ENCODE measurements at places on chromosomes 13 and 19.

GRCh38 chr13:23440821-23441618 is 7.5 kb upstream of the SACS start:
- DNase-seq, result no peak

DNA sequence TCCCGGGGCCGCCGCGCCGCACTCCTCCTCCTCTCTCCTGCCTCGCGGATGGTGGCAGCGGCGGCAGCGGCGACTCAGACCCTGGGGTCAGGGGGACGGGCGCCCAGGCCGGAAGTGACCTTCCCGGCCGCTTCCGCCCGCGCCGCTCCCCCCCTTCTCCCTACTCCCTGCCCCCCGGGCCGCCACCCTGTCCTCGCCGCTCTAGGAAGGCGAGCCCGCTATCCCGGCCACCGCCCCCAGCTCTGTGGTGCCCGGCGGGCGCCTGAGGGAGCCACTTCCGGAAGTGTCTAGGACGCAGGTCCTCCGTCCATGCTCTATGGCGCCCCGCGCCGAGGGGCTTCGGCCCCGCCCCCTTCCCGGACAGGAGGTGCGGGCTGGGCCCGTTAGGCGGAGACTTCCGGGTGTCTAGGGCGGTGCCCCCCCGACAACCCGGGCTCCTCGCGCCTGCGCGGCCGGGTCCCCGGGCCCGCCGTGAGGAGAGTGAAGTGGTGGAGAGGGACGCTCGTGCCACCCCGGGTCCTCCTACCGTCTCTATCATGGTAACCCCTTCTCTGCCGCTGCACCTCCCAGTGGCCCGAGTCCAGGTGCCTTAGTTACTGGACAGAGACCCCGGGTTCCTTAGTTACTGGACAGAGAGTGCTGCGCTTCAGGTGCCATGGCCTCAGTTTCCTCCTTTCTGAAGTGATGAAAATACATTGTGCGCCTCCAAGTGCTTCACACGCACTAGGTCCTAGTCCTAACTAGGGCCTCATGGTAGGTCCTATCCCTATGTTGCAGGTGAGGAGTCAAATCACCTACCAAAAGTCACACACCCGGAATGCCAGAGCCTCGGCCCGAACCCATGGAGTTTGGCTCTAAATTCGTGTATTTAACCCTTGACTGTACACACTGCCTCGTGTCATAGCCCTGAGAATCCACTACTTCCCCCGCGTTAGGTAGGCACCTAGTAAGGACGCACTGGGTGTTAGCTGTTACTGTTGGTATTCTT is at the start of gene ZNF787:
Gene ZNF787, minus strand, starts transcription at position 116 of the 988 bp plus-strand sequence. CDS start 18,078 bp downstream, outside the sequence.
- DNase-seq, result peak; percentile 95

DNA sequence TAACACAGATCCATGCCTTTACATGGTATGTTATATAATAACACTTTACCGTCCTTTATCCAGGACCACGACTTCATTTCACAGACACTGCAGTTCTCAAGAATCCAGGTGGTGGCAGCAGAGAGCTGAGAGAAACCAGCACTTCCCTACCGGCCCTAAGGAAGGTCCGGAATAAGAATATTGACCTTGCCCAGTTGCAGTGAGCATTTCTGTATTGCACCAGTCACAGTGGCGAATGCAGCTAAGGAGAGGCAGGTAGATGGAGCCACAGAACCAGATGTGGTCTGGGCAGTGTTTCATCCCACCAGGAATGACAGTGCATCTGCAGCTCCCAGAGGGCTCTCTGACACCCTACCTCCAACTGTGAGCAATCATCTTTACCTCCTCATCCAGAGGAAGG is 44.6 kb downstream of the ZNF787 start:
- no peak for DNase-seq

- no peak for DNase-seq
Observed at GRCh38 chr13:26449063-26449848, 108.2 kb upstream of the WASF3 start.

DNA sequence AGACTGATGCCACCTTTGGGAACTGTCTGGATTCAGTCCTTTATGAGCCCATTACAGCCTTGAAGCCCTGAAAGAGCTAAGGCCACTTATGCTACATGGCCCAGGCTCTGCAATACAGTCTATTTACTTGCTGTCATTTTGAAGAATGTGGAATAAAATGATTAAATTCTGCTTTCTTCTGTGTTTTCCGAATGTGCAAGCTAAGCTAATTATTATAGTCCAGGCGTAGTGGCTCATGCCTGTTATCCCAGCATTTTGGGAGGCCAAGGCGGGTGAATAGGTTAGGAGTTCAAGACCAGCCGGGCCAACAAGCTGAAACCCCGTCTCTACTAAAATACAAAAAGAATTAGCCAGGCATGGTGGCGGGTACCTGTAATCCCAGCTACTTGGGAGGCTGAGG is 142.5 kb downstream of the TEX29 start:
- no peak for DNase-seq

DNA sequence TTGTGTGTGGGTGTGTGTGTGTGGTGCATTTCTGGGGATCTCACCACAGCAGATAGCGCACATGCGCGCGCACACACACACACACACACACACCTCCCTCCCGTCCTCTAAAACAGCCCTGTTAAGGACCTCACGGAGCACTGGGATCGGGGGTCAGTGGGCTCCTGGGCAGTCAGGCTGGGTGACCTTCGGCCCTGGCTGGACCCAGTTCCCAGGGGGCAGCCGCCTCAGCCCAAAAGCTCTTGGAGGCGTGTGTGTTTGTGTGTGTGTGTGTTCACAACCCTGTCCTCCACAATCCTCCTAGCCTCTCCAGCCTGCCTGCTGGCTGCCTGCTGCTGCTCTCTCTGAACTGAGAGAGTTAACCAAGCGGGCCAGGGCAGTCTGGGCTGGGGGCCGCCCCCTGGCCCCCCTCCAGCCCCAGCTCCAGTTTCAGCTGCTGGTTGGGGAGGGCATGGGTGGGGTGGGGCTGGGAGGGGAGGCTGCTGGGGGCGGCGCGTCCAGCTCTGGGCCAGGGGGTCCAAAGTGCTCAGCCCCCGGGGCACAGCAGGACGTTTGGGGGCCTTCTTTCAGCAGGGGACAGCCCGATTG is at the start of gene FXYD1:
Gene FXYD1, plus strand, starts transcription at position 520 of the 588 bp plus-strand sequence. CDS start 1,256 bp downstream, outside the sequence.
- no peak for DNase-seq

DNA sequence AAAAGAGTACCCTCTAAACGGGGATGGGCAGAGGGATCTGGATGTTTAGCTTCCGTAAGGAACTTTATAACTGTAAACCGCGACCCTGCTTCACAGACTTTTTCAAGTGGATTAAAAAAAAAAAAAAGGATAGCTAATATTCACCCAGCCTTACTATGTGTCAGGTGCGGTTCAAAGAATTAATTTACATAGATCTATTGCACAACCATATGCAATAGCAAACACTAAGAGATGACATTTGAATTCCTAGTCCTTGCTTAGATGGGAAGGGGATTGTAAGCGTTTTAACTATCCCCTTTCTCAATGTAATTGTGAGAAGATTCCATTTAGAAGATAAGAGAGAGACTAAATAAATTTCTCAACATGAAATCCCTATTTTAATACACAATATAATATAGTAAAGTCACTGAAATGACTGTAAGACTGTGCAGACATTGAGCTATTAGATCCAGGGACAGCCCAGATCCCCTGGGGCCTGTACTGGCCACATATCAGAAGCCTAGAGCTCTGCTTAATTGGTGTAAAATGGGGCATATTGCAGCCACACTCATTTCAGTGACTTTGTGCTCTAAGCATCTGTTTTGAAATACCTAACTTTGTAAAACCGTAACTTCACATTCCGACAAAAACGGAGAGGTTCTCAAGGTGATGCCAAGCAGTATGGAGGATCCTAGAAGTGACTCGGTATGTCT is 13.6 kb downstream of the LATS2 start:
- no peak for DNase-seq

GRCh38 chr19:7478173-7478842 is 10.5 kb downstream of the PEX11G start:
- DNase-seq, result no peak

DNA sequence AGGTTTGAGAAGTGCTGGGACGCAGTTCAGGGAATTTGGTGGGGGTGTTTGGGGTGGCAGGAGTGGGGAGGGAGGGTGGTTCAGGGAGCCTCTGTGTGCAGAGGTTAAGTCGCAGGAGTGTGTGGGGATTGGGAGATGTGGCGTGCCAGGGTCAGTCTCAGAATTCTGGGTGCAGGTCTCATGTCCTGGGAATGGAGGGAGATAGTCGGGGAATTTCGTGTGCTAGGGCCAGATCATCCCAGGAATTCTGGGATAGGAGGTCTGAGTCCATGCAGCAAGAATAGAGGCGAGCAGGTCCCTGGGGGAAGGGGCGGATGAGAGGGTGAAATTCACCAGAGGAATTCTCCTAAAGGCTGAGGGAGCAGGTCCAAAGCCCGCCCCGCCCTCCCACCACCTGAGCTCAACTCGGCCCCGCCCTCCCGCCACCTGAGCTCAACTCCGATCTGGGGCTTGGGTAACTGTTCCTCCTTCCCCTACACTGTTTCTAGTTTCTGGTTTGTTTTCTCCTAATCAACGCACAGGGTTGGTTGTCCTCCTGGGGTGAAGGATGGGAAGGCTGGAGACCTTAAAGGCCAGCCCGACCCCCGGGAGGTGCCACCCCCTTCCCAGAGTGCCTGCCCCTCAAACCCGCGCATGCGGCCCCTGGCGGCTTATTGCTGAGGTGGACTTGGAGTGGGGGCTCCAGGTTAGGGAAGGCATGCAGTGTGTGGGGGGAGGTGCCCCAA is 15.2 kb downstream of the KCNC3 start:
- no peak for DNase-seq

GRCh38 chr13:91046715-91047327 is 300.7 kb upstream of the MIR17HG start:
- DNase-seq, result no peak

DNA sequence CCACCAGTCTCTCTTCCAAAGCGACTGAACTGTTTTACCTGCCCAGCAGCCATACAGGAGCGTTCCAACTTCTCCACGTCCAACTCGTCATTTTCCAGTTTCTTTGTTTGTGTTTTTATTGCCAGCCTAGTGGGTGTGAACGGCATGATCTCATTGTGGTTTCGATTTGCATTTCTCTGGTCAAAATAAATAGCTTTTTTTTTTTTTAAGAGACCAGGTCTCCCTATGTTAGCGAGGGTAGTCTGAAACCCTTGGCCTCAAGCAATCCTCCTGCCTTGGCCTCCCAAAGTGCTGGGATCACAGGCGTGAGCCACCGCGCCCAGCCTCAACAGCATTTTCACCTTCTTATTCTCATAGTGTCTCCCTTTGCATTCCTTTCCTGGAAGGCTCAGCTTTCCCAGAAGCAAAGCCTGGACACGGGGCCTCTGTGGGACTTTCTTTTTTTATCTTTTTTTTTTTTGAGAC is 4.2 kb upstream of the JSRP1 start:
- no peak for DNase-seq

DNA sequence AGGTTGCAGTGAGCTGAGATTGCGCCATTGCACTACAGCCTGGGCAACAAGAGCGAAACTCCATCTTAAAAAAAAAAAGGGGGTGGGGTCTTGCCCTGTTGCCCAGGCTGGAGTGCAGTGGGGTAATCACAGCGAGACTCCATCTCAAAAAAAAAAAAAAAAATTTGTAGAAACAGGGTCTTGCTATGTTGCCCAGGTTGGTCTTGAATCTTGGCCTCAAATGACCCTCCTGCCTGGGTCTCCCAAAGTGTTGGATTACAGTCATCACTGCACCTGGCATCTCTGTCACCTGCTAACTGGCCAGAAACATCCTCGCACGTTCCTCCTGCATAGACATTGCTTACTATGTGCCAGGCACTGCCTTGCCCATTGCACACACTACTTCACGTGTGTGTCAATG is 14.1 kb downstream of the RCN3 start:
- DNase-seq, result no peak

- no peak for DNase-seq
Observed at GRCh38 chr19:3458229-3459088, 21.9 kb downstream of the SMIM24 start.

DNA sequence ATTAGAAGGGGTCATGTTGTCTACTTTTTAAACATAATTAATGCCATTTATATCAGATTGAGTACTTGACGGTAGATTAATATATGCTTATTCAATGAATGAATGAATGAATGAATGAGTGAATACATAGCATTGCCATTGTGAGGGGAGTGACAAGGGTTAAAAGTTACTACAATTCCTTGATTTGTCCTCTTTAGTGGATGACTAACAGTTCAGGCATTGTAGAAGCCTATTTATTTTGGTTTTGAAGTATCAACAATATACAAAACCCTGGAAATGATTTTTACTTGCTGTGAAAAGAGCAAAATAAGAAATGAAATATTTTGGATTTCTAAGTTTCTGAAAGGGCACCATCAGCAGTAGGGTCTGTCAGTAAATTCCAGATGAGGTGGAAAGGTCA is 122.7 kb downstream of the CYSLTR2 start:
- DNase-seq, result no peak

DNA sequence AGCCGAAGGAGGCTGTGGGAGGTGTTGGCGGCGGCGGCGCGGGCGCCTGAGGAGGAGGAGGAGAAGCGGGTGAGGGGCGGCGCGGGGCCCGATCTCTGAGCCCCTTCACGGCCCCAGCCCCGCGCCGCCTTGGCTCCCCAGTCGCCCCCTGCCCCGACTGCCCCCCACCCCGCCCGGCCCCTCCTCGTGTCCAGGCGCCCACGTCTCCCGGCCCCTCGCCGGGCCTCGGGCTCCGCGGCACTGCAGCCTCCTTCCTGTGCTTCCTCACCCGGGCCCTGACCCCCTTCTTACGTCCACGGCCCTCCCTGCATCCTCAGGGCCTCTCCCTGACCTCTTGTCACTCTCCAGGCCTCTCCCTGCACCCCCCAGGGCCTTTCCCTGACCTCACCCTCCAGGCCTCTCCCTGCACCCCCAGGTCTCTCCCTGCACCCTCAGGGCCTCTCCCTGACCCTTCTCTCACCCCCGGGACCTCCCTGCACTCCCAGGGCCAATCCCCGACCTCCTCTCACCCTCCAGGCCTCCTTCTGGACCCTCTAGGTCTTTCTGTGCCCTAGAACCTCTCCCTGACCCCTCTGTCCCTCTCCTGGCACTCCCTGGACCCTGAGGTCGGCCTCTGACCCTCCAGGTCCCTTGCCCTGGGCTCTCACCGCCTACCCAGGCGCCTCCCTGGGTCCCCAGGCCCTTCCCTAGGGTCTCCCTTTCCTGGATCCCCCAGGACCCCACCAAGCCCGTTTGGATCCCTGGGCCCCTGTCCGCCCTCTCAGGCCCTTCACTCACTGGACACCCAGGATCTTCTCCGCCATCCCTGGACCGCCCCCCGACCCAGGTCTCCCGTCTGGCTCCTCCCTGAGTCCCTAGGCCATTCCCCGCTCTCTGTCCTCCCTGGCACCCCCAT is 460 bp downstream of the KMT5C start:
- DNase-seq, result no peak

DNA sequence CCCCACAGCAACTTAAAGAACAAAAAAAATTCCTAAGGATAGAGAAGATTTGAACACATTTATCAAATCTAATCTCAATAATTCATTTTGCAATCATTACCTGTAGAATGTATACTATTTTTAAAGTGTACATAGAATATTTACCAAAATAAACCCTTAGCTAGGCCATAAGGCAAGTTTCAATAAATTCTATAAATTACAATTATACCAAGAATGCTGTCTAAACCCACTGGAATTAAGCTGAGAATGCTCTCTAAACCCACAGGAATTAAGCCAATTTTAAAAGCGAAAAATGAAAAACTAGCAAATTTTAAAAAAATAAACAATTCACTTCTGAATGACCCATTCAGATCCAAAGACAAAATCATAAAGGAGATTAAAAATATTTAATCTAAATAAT is 540.4 kb upstream of the NBEA start:
- no peak for DNase-seq

Data from cortex of kidney (tissue), 1 donor.